Inflammatory macrophage treated with lipopolysaccharide for 4 hours (primary cell): ENCODE measurements at places on chromosomes 7 and 10.

DNA sequence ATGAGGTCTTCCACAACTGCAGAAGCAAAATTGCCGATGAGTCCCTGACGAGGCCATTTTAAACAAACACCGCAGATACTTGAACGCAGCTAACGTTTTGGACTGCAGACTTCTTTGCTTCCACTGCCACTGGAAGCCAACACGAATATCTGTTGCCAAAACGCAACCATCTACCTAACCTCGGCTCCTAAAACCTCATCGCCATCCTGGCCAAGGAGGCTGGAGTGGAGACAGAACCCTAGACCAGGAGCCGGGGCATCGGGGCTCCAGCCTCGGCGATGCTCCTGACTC lies 493 bp downstream of the WDR91 start:
- DNase-seq = no peak

- no peak for DNase-seq
Measured at GRCh38 chr7:3321206-3321605, 20.2 kb downstream of the SDK1 start.

- no peak for DNase-seq
Measured at GRCh38 chr7:136023134-136023869, 46.1 kb upstream of the MTPN start.

- peak; percentile 82 for DNase-seq
Measured at GRCh38 chr10:87861566-87861952, 1.8 kb downstream of the KLLN start.

GRCh38 chr10:124649214-124649613 lies 95.0 kb downstream of the FAM53B start:
- DNase-seq = peak; percentile 49

GRCh38 chr10:75959209-75959608 lies 527.8 kb downstream of the LRMDA start:
- DNase-seq = no peak

GRCh38 chr7:44823255-44823781 lies 24.6 kb downstream of the H2AZ2 start:
- no peak for DNase-seq

- DNase-seq = no peak
Measured at GRCh38 chr10:120195984-120196712, 260.9 kb upstream of the PLPP4 start.

DNA sequence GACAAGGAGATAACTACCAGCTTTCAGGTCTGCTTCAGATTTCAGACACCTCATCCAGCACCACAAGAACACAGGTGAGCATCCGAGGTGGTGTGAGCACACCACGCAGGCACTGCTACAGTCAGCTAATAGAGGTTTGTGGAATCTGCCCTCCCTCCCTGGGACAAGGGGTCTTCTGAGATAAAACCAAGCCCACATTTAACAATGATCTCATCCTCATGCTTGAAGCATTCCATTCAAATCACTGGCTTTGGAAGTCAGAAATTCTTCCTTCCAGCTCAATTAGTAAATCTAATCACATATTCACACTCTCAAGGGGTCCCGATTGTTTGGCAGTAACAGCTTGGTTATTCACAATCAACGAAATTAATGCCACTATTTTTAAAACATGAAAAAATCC lies 331.4 kb downstream of the ELMO1 start:
- no peak for DNase-seq

GRCh38 chr7:33753881-33754525 lies 151.3 kb upstream of the BMPER start:
- DNase-seq = no peak

GRCh38 chr7:45149606-45150005 lies 8.0 kb upstream of the RAMP3 start:
- no peak for DNase-seq

- peak; percentile 56 for DNase-seq
Measured at GRCh38 chr7:128454808-128455542, 703 bp upstream of the HILPDA start.

DNA sequence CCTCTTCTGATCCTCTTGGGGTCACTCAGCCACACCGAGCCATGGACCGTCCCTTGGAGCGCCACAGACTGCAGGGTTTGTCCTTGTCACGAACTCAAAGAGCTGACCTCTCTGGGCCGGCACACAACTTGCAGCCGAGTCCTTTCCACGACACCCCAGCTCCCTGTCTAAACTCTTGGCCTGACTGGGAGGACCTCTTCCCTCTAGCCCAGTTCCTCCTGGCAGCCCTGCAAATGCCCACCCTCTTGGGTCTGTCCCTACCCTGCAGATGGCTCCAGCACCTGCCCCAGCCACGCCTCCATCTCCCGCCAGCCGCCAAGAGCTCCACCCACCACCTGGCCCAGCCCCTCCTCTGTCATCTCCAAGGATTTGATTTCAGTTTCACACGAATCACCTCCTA lies 339.2 kb downstream of the DNAJB6 start:
- no peak for DNase-seq

DNA sequence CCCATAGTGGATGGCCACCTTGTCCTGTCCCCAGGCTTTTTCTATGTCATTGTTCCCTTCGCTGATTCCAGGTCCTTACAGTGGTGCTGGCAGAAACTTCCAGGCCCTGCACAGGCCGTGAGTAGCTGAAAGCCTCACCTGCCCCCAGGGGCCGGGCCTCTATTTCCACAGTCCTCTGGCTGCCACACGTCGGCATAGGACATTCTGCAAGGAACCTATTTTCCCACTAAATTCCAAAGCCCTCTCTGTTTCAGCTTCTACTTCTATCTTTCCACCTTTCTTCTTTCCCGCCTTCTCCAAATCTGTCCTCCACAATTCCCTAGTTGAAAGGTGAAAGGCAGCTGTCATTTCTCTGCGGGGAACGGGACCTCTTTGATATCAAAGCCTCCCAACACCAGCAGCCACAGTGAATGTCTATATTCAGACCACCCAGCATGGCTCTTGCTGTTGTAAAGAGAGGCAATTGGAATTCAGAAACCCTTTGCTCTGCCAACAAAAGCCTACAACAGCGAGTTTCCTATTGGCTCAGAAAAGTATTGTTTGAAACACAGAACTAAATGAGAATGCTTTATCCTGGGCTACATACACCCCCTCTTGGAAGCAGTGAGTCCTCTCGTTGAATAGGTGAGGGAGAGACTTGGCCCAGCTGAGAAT lies 607.7 kb downstream of the GALNT17 start:
- DNase-seq = no peak

GRCh38 chr10:112426111-112426510 lies 20.6 kb downstream of the ZDHHC6 start:
- DNase-seq = peak; percentile 57

DNA sequence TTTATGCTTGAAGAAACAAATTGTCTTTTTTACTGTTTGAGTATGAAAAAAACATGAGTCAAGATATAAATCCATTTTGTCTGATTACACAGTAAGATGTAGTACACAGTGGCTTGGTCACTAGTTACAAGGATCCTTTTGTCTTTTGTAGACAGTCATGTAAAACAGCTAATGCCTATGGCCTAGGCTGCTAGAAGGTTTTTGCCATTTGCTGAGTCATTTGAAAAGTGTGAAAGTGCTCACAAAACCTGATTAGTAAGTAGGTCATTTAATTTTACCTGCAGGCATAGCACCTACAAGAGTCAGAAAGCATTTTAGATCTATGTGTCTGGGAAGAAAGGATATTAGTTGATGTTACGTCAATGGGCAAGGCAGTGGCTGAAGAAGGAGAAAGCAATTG lies 819.4 kb downstream of the MAGI2 start:
- DNase-seq = no peak

DNA sequence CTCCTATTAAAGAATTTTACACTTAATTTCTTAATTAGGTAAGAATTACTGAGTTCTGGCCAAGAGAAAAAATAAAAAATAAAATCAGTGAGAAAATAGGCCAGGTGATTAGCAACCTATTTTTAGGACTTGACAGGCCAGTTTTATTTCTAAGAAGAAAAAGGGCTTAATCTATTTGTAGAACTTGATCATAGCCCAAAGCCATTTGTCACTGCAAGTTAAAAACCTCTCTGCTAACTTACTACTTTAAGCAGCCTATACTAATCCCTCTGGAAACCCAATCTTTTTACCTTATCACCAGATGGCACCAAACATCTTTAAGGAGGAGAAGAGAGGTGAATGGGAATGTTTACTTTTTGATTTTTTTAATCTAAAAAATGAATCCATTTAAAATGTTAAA lies 222.1 kb upstream of the RHOBTB1 start:
- DNase-seq = no peak

- no peak for DNase-seq
Measured at GRCh38 chr10:13978533-13979115, 352.1 kb downstream of the FRMD4A start.

- peak; percentile 96 for DNase-seq
Measured at GRCh38 chr10:6171881-6172695, 30.6 kb upstream of the PFKFB3 start.
